ENCODE measurements at places on chromosomes 4 and X.

DNA sequence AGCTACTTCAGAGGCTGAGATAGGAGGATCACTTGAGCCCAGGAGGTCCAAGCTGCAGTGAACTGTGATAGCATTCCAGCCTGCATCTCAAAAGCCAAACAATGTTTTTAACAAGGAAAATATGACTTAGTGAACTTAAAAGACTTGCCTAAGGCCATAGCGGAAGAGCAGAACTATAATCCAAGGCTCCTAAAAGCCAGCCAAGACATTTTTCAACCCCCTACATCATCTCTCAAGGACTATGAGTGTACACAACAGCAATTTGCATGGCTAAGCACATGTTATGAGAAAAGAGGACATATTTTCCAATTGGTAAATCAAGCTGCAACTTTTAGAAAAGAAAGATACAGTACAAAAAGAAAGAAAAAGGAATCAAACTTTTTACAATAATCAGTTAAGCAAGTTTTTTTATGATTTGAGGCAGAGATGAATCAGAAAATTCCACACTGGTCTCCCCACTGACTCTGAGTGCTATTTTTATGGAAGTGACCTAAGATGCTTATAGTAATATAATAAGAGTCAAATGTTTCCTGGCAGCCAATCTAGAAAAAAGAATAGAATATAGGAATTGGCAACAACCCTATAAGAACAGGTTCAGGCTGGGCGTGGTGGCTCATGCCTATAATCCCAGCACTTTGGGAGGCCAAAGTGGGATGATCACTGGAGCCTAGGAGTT lies 9.8 kb upstream of the ACOT9 start:
- peak; percentile 55 for DNase-seq

DNA sequence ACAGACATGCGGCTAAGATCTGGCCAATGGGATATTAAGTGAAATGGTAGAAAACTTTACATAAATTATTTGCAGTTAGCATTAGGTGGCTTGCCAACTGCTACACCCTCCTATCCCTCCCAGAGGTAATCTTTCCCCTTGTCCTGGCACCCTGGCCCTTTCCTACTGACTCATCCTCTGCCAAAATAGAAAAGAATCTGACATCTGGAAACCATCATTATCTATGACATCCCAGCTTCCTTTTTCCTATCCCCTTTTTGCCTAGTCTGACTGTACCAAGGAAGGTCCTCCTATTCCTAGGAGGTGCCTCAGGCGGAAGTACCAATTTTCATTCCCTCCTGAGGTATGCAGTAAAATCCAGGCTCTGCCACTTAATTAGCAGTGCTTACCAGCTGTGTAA lies 163.6 kb upstream of the KLF3 start:
- DNase-seq, result no peak

DNA sequence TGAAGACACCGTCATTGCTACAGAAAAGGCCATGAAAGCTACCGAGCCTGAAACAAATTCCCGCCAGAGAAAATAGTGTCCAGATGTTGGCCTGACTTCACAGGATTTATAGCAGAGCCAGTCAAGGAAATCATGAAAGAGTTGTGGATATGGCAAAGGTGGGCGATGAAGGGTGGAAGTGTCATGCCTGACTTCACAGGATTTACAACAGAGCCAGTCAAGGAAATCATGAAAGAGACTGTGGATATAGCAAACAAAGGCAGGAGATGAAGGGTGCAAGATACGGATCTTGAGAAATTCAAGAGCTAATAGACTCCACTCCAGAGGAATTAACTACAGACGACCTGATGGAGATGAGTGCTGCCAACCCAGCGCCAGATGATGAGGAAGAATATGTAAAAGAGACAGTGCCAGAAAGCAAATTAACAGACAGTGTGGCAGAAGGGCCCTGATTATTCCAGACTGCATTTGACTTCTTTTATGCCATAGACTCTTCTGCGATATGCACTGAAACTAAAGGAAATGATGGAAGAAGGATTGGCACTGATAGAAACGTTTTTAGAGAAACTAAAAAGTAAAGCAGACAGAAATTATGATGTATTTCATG lies 17.2 kb downstream of the TRMT44 start:
- DNase-seq, result no peak

GRCh38 chr4:28436191-28437080 lies 1575.8 kb downstream of the STIM2 start:
- DNase-seq, result no peak

DNA sequence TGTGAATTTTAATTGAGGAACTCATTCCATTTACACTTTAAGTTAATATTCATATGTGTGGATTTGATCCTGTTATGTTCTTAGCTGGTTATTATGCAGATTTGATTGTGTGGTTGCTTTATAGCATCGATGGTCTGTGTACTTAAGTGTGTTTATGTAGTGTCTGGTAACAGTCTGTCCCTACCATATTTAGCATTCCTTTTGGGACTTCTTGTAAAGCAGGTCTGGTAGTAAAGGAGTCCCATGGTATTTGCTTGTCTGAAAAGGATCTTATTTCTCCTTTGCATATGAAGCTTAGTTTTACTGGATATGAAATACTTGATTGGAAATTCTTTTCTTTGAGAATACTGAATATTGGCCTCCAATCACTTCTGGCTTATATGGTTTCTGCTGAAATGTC lies 76.6 kb downstream of the KLF8 start:
- no peak for DNase-seq

GRCh38 chr4:42280327-42281095 lies 116.8 kb upstream of the SHISA3 start:
- DNase-seq, result no peak

DNA sequence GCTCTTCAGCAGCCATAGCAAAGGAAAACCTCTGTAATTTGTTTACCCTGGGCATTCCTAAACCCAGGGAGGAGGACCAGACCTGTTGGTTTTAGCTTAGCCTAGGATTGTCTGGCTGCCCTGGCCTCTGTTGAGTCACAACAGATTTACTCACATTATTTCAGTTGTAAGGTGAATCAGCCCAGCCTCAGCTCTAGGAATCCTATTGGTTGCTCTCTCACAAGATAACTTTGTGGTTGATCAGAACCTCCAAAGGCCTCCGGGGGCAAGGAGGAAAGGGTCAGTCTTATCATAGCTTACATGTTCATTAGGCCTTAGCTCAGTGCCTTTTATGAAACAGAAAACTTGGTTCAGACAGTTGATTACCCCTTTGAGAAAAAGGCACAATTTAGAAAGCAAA lies 41.0 kb downstream of the PDK3 start:
- DNase-seq, result no peak

- DNase-seq, result no peak
These were observed 216.2 kb upstream of the BMP3 start for GRCh38 chr4:80814266-80814665.

- DNase-seq, result no peak
These were observed 77.7 kb downstream of the FAM13A start for GRCh38 chr4:88979276-88979675.

DNA sequence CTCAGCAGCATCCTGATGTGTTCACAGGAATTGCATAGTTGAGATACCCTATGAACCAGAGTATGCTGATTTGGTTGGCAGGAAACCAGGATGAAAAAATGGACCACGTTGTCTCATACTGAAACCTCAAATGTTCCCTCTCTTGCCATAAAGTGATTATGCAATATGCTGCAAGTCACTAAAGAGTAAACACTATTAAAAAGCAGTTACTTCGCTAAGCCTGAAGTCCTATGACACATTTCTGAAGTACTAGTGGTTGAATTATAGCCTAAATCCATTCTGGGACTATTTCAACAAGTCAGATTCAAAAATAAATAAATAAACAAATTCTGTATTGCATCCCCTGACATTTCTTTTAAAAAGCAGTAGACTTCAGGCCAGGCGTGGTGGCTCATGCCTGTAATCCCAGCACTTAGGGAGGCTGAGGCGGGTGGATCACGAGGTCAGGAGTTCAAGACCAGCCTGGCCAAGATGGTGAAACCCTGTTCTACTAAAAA lies 106.0 kb upstream of the NAP1L5 start:
- peak; percentile 87 for DNase-seq

DNA sequence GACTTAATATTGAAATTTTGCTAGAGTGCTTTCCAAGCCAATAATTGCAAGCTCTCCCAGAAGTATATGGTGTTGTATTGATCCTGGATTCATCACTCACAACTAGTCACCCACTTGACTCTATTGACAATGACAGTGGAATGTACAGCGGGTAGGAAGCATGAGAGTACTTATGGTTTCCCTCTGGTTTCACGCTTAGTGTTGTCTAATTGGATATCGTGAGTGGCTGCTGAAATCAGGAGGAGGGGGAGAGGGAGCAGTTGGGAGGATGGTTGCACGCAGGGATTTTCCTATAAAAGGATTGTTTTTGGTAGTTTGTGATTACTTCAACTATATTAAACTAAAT lies 1819.5 kb upstream of the TENM3 start:
- no peak for DNase-seq

- no peak for DNase-seq
These were observed 161.2 kb upstream of the AGTR2 start for GRCh38 chrX:116009346-116009745.

DNA sequence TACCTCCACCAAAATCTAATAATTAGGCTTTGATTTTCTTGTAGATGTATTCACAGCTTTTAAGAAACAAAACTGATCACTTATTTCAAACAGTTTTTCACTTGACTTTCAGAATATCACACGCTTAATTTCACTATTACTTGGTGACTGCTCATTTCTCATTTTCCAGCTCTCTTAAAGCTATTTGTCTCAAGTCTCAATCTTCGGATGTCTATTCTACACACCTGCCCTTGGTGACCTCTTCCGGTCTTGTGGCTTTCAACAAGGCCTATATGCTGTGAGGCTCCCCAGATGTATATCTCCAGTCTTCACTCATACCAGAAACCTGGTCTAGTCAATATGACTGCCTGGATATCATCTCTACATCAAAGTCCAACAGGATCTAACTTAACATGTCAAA lies 34.9 kb upstream of the ANXA10 start:
- no peak for DNase-seq

DNA sequence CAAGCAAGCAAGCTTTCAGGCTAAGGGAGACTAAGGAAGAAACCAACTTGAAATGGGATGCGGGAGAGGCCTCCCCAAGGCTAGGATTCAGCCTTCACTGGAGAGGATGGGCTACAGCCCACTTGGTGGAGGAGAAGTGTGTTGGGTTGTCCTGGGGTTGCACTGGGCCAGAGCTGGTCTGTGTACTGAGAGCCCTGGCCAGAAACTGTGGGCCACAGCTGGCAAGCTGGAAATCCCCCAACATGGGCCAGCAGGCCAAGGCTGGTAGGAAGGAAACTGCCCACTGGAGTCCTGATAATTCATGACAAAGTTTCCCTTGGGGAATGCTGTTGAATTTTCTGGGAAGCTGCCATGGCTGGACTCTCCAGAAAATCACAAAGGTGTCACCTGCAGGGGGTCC lies 188.0 kb upstream of the S100G start:
- no peak for DNase-seq

DNA sequence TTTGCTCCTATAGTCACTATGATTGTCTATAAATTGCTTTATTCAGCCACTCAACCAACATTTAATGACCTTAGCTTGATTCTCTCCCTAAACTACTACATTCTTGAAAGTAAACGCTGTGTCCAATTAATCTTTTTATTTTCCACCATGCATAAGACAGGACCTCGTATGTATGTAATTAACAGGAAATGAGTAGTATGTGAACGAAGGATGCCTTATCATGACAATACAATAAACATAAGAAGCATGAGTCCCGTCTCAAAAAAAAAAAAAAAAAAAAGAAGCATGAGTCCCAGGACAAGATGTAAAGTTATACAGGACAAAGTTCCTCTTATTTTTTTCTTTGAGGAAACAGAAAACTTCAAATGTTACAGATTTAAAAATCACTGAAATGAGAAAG lies 92.5 kb downstream of the PPP3CA start:
- no peak for DNase-seq

- no peak for DNase-seq
These were observed 25.7 kb upstream of the MND1 start for GRCh38 chr4:153318696-153319320.

DNA sequence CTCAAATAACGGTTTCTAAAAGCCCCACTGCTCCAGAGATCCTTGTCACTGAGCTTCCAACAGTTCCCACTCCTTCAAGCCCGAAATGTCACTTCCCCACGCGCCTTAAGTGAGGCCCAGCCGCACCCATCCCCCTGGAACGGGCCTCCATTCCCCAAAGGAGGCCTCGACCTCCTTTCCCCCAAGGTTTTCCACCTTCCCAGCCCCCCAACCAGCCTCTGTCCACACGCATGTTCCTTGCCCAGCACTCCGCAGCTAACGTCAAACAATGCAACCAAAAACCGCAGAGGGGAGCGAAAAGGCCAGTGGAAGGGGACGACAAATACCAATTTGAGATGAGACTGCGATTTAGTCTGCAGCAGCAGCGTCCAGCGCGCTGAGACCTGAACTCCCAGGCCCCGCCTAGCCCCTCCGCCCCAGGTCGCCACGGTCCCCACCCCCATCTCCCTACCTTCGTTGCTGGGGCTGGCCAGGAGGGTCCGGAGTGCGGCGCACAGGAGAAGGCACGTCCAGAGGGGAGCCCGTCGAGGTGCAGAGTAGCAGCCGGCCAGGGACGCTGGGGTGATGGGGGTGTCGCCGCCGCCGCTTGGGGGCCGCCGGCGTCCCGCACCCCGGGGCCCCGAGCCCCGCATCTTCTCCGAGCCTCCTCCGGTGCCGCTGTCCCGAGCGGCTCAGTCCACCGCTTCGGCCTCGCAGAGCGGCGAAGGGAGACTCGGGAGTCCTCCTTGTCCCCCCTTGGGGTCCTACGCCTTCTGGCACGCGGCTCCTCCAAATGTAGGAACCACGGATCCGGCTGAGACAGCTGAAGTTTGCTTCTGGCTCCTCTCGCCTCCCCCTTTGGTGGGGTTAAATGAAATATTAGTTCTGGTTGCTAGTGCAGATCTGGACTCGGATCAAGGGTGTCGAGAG lies 924 bp downstream of the EPHA5 start:
- DNase-seq, result no peak

GRCh38 chr4:4840351-4840750 lies 19.1 kb upstream of the MSX1 start:
- DNase-seq, result no peak

GRCh38 chr4:73984736-73985527 lies 3.1 kb downstream of the PPBP start:
- no peak for DNase-seq

DNA sequence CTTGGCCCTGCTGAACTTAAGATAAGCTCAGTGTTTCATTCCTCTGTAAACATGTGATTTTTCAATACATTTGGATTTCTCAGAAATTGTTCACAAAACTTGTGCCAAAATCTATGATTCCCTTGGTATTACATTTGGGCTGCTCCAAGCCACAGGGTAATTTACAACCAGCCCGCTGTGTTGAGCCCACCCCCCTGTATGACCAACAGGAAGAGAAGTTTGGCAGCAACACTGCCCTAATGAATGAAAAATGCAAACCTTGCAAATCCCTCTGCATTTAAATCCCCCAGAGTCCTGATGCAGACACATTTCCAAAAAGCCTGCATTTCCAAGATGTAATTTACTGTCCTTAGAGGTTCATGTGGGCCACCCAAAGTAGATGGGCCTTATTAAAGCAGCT lies 34.1 kb upstream of the GAB1 start:
- DNase-seq, result no peak

Data from AG09309 (cell line).